Cerebellar nuclear complex (tissue), 1 donor: ENCODE measurements at places on chromosomes 6 and 20.

GRCh38 chr20:61510778-61511330, 258.8 kb downstream of the CDH4 start:
- no peak for DNase-seq

DNA sequence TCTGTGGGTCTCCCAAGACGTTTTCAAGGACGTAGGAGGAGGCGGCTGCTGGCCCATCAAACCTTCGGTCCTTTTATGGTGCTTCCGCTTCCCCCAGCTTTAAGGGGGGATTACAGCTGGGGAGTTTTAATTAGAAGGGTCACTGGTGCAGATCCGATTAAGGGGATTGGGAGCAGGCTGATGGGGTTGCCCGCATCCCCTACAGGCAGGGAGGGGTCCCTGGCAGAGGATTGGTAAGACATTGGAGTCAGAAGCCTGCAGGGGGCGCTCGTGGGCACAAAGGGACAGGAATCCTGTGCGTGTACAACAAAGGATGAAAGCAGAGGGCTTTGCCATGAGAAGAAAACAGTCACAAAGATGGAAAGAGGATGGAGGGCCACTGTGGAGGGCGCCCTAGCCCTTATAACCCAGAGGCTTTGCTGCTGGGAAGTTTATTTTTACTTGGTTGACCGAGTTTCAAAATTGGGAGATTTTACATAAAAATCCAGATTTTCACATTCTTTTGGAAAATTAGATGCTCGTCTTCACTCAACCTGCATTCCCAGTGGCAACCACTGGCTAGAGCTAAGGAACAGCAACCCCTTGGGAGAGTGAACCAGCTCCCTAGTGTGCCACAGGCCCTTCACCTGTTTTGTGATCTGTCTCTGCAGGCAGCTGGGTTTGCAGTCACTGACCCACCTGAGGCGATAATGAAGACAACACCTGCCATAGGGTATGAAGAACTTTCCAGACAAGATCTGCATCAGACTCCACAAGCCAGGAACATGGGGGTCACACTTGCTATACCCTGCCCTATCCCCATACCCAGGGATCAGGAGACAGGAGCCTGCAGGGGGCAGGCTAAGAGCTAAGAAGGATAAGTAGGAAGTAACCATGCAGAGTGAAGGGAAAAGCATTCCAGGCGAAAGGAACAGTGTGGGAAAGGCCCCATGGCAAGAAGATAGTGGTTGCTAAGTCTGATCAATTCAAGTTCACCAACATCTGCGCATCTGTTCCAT, 97.7 kb downstream of the KCNB1 start:
- no peak for DNase-seq

- no peak for DNase-seq
Measured at GRCh38 chr6:158468666-158469065, 91.2 kb upstream of the TMEM181 start.

- no peak for DNase-seq
Measured at GRCh38 chr6:17703256-17703694, 3.5 kb downstream of the NUP153 start.

- no peak for DNase-seq
Measured at GRCh38 chr6:85004361-85004995, 240.1 kb upstream of the TBX18 start.
